ENCODE measurements at places on chromosomes 7 and 10. TPM values are rescaled to one million over a fixed set of nuclear protein-coding genes. Genes with fewer than 3 reads are reported as not detected.

DNA sequence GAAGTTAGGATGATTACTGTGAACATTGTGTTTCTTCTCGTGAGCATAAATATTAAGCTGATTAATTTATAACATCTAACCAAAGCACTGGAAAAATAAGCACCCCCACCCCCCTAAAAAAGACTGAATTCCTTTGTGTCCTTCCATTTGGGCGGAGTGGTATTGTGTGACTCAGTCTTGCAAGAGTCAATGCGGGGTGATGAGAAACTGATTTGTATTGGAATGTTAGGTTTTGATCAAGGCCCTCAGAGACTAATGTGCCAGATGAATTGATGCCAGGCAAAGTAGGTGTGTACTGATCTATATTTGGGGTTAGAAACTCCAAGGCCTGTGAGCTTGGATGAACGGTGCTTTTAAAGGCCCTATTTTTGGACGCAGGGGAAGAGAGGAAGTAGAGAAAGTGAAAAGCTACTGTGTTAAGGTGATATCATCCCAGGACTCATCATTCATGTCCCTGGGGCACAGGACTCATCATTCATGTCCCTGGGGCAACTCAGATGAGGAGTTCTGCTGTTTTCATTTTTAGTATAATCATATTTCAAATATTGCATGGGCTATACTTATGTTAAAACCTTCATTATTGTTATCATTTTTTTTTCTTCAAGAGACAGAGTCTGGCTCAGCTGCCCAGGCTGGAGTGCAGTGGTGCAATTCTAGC, 61.3 kb upstream of the PTN start:
- no peak for DNase-seq

DNA sequence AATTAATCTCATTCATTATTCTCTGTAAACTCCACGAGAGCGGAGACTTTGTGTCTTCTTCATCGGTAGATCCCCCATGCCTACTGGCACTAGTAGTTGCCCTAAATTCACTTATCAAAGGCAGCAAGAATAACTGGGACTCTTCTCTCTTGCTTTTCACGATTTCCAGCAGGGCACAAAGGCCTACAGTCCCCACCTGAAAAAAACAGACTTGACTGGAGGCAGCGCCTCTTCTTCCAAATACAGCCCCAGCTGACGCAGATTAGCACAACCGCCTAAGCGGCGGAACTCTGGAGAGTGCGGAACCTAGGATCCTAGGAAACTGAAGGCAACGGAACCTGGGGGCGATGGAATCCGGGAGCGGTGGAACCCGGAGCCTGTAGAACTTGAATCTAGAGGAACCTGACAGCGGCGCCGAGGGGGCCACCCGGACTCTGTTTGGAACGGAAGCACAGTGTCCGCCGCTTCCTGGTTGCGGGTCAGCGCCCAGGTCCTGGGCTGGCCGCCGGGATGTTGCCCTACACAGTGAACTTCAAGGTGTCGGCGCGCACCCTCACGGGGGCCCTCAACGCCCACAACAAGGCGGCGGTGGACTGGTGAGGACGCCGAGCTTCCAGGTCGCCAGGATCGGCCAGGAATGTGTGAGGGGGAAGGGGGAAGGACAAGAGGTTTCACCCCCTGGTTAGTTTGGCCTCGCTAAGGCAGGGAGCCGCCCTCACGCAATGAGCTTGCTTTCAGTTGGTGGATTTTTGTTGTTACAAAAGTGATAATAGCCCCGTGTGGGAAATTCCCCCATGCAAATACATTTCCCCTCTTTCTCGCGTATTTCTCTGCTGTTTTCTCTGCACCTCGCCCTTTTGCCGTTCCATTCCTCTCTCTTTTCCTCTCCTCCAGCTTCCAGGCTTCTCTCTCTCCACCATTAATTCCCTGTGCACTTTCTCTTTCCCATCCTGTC, at the start of gene WDR11:
TSS of gene WDR11 (plus strand) at position 452 of the 955 bp plus-strand sequence. CDS start at position 511, 59 bp downstream.
- DNase-seq, result peak; percentile 94

DNA sequence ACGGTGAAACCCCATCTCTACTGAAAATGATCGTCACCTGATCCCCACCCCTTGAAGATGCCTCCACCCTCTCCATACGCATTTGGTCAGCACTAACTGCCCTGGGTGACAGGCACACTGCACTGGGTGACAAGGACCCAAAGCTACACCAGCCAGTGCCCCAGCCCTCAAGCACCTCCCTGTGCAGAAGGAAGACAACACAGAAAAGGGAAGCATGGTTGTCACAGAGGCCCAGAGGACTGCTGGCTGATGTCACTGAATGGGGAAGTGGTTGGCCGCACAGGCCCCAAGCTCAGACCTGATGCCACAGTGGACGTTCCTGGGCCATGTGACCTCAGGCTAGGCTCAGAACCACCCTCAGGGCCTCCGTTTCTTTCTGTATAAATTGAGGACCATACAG, 4.2 kb upstream of the PILRA start:
- DNase-seq, result peak; percentile 71

DNA sequence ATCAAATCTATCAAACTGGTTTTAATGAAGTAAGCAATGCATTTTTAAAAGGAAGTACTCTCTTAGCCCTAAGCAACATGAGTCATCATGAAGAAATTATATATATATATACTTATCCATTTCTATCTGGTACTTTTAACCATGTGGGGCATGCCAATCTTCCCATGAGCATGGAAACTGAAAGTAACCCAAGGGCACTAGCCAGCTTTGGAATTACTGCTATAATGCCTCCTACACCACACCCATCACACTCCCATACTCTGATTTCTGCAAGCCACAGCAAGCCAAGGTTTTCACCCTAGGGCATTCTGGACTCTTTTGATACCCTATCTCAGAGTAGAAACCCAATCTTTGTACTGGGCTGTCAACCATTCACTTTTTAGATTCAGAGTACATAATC, 204.6 kb downstream of the IMMP2L start:
- no peak for DNase-seq

GRCh38 chr7:70415179-70415972, 716.6 kb upstream of the GALNT17 start:
- DNase-seq, result no peak

DNA sequence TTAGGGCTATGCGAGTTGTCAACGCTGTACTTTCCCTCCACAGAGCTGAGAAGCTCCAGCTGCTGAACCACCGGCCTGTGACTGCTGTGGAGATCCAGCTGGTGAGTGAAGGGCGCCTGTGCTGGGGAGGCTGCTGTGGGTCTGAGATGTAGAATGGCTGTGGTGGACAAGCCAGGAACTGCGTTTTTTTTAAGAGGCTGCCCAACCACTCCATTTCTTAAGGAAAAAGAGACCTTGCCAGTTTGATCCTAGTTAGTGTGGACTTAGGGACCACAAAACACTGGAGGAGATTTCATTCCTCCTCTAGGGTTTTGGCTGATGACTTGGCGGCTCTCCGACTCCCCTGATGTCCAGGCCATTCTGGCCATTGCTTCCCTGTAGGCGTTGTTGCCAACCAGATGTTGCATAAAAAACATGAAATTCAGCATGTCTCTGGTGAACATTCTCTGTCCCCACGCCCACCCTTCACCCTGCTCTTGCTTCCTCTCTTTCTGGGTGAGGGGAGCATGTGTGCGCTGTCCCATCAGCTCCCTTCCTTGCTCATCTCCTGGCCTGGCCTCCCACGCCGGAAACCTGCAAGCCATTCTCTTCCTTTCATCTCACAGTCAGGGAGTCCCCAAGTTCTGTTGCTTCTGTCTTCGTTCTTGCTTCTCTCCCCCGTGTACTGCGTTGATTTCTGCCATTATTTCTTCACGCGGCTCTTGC, 30.9 kb downstream of the CRCP start:
- DNase-seq, result peak; percentile 72

- no peak for DNase-seq
Measured at GRCh38 chr10:71742301-71743088, 22.9 kb upstream of the C10orf105 start.

GRCh38 chr10:31100115-31100601, 68.5 kb upstream of the ZNF438 start:
- no peak for DNase-seq

GRCh38 chr7:17915796-17916195, 24.5 kb downstream of the SNX13 start:
- DNase-seq, result no peak

Gene ACSL5
- total RNA-seq, result 9.2 TPM

Gene CACNB2
- total RNA-seq, result 19.0 TPM

Gene PLEKHS1
- not detected for total RNA-seq

Gene SLC18A3
- not detected for total RNA-seq

Gene LIPF
- total RNA-seq, result not detected

Gene FRMD4A
- 15.9 TPM for total RNA-seq

Measured in right atrium auricular region (tissue), 2 donors.